ENCODE measurements at places on chromosomes 16 and 17.
A peak's percentile ranks its signal among the peaks of the same experiment; 100 is the strongest.

GRCh38 chr17:79243603-79243990, 169.0 kb downstream of the ENGASE start:
- DNase-seq, result no peak

- no peak for DNase-seq
These were observed 48.8 kb downstream of the MRM3 start for GRCh38 chr17:830950-831349.

GRCh38 chr17:39198186-39198566, 707 bp upstream of the CACNB1 start:
- no peak for DNase-seq

DNA sequence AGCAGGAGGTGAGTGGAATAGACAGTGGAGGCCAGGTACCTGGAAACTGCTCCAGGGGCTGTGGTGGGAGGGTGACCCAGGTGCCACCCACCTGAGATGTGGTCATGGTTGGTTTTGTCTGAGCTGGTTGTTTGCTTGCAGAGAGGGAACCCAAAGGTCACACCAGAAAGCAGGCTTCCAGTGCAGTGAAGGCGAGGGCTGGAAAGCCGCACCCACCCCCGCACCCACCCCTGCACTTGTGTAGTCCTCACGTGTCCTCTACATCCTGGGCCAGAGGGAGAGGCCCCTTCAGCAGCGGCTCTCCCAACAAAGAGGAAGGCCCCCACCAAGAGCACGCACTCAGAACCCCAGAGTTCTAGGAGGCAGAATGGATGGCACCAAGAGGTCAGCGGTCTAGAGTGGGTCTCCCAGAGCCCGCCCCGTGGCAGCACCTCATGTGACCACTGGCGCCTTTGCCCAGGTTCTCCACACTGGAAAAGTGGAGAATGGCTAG, 92.6 kb upstream of the CBX4 start:
- no peak for DNase-seq

- peak; percentile 30 for DNase-seq
These were observed 294.1 kb downstream of the BCAS3 start for GRCh38 chr17:60971515-60972369.

GRCh38 chr17:75249564-75249963, 11.8 kb downstream of the GGA3 start:
- no peak for DNase-seq

GRCh38 chr17:71964559-71964958, 156.3 kb upstream of the SOX9 start:
- DNase-seq, result no peak

DNA sequence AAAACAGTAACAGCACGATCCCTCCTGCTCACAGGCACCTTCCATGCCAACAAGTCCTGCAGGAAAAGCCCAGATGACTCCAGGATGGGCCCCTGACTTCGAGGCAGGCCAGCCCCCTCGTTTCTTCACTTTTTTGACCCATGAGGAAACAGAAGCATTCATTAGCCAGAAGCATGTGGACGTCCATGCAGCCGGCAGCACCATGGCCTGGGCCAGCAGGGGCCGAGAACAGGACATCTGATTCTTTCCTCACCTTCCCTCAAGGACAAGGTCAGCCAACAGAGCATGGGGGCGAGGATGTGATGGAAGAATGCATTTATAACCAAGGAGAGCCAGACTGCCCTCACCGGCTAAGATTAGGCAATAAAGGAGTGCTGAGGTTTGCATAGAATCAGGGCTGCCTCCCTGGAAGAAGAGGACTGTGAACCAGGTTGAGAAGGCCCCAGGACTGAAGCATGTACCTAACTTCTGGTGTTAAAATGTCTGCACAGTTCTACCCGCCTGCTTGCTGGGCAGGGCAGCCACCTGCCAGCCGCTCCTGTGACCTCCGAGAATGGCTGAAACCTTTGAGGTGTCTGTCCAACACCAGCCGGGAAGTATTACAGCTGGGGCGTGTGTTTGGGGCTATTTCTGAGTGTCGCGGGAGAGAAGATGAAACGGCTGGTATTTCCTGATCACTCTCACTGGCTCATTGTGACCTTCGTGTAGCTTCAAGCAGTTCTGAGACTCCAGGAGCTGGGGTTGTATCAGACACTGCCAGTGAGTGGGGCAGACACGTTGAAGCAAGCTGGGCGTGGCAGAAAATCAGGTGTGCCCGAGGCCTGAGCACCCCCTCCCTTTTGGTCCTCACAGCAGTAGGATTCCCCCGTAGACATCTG, 94.0 kb upstream of the TNRC6C start:
- no peak for DNase-seq

DNA sequence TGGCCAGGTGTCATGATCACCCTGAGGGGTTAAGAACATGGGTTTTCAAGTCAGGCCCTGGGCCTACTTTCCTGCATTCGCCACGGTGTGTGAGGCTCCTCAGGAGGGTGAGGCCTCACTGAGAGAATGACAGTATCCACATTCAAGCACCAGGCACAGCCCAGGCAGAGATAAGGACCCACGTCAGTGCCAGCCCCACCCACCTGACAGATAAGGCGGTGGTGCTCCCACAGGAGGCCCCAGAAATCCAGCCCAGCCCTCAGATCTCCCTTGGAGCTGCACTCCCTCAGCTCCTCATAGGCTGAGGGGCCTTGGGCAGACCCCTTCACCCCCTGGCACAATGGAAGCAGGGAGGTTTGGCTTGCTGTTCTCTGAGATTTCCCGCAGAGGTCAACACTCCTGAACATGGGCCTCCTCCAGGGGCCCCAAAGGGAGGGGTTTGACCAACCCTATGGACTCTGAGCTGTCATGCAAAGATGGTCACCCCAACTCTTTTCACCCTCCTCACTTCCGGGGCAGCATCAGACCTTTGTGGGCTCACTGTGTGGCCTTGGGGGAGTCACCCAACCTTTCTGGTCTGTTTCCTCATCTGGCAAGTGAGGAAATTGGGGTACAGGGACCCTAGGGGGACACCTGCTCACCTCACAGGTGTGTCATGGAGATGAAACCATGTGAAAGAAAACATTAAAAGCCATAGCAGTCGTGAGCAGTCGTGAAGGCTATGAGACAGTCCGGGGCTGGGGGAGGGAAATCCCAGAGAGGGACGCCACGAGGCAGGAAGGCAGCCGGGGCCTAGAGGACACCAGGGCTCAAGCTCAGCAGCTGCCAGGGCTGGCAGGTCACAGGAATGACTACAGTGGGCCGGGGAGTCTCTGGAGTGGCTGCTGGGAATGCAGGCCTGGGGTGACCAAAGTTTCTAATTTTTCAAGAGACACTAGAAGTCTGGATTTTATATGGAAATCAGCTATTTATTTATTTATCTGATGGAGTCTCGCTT, 15.4 kb downstream of the PLLP start:
- no peak for DNase-seq

DNA sequence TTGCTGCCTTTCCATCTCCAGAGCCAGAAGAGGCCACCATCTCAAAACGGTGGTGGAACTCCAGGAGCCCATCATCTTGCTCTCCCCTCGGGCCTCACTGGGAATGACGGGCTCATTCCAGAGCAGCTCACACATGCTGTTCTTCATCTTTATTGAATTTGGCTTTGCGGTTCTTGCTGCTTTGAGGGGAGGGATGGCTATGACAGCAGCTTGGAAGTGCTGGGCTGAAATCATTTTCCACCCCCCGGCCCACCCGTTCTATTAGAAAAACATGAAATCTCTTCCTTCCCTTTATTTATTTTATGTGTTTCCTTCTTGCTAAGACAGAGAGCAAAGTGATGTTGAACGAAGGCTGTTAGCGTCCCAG, 149.8 kb upstream of the RPL38 start:
- no peak for DNase-seq

Data from AG09319 (cell line).